Activated CD8-positive, alpha-beta memory T cell treated with anti-CD3 and anti-CD28 coated beads for 1 hour (primary cell): ENCODE measurements at places on chromosomes 7 and 10.

DNA sequence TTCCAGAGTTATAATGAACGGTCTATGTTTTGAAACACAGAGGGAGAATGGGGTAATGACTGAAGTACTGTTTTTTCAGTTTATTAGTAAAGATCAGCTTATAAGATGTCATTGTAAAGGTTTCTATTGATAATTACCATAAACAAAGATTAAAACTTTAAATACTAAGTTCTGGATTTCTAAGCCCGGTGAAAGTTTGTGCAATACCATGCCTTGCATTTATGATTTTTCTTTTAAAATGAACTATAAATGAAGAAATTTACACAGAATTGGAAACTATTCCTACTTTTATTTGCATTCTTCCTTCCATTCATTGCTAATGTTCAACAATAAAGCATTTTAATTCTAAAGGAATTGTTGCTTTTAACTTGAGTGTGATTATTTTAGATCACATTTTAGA is 4.9 kb downstream of the MEOX2 start:
- no peak for DNase-seq

DNA sequence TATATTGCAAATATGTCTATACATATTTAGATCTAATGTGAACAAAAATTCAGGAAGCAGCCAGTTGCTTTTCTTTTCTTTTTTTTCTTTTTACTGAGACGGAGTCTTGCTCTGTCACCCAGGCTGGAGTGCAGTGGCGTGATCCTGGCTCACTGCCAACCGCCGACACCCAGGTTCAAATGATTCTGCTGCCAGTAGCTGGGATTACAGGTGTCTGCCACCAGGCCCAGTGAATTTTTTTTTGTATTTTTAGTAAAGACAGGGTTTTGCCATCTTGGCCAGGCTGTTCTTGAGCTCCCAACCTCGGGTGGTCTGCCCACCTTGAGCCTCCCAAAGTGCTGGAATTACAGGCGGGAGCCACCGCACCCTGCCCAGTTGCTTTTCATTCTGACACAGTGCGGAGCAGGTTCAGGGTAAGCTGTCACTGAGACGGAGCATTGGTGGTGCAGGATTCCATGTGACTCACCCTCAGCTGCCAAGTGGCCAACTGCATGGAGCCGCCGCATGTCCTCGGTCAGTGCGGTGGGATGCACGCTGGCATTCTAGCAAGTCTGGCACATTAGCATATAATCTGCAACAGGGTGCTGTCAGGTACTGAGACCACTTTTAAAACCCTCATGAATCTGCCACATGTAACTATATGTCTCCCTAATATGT is 362.7 kb downstream of the DNAJB6 start:
- no peak for DNase-seq

- DNase-seq = no peak
Measured at GRCh38 chr10:14533295-14533694, 202.6 kb upstream of the FRMD4A start.

DNA sequence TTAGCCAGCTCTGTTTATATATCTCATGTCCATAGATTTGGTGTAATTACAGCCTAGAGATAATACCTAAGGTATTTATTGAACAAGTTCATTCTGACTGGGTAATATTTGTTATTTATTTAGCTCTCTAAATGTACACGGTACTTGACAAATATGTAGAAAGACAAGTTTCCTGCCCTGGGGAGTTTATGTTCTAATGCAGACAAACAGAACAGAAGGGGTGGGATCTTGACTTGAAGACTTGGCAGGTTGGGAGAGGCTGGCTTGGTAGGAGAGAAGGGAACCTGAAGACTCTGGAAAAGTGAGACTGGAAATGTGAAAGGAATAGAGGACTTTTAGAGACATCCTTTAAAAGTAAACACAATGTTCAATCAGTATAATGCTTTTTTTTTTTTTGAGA is 97.7 kb upstream of the CDK6 start:
- no peak for DNase-seq

DNA sequence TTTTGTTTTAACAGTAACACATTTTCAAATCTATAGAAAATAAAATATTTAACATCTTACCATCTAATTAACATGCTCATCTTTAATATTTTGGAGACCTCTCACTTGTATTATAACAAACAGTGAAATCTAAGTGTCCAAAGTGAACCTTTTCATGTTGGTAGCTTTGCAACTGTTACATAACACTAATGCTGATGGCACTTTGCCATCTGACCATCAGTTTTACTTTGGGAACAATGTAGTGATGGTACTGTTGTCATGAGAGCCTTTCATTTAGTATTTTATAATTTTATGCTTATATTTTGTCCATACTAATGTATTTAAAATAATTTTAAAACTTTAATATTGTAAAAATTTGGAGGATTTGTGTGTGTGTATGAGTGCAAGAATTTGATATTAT is 1017.0 kb upstream of the KCND2 start:
- no peak for DNase-seq

DNA sequence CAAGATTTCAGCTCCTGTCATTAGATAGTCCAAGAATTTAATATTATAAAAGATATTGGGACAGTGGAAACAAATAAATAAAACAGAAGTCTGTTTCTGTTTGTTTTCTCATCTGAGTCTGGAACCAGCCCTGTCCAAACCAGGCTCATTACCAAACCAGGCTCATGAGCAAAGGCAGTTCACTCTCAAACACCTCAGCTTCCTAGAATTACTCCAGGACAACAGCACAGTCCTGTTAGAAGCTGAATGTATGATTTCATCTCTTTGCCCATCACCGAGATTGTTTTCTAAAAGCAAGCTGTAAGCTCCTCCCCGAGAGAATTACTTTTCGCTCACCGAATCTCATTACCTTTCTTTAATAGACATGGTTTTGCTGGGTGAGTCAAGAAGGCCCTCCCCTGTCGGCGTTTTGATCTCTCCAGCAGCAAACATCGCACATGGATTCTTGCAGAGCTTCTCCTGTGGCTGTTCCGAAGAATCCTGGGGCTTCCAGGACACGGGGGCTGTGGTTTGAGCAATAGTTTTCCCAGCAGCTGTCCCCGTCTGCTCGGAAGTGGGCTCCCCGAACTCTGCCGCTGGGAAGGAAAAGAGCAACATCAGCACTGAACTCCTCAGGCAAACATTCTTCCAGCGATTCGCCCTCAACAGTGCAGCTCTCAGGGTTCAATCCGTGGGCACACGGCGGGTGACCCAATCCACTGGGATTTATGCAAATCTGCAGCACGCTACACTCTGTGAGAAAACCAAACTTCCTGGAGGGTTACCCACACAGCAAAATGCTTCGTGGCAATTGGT is 112.5 kb downstream of the SVIL start:
- DNase-seq = no peak

DNA sequence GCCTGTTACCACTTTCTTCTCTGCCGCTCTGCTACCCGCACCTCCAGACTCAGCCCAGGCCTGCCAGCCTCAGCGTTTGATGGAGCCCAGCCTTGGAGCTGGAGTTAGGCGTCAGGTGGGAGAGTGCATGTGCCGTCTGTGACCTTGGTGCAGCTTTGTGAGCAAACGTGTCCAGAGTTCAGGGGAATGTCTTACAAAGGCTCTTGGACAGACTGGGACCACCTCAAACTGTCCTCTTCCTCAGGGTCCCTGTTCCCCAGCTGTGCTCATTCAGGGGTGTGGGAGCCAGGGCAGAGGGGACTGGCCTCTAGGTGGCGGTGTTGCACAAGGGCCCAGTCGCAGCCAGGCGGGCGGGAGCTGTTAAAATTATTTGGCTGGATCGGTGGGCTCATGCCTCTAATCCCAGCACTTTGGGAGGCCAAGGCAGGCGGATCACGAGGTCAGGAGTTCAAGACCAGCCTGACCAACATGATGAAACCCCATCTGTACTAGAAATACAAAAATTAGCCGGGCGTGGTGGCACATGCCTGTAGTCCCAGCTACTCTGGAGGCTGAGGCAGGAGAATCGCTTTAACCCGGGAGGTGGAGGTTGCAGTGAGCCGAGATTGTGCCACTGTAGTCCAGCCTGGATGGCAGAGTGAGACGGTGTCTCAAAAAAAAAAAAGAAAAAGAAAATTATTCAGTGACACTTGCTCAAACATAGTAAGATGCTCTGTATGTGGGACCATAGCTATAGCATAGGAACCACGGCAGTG is 89.2 kb downstream of the ADCY1 start:
- DNase-seq = no peak

- DNase-seq = no peak
Measured at GRCh38 chr7:103686064-103686463, 240.1 kb upstream of the SLC26A5 start.

DNA sequence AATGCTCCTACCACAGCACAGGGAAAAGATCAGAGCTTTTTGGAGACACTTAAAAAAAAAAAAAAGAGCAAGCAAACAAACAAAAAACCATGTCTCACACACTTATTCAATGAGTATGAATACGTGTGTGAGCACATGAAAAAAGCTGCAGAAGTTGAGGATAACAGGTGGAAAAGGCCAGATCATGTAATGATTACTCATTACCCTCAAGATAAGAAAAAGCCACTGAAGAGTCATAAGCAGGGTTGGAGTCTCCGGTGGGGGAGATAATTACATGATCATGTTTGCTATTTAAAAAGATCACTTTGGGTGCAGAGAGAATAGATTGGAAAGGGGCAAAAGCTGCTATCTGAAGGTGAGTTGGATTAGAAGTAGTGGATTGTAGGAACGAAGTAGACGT is 77.0 kb downstream of the POU6F2 start:
- DNase-seq = no peak

DNA sequence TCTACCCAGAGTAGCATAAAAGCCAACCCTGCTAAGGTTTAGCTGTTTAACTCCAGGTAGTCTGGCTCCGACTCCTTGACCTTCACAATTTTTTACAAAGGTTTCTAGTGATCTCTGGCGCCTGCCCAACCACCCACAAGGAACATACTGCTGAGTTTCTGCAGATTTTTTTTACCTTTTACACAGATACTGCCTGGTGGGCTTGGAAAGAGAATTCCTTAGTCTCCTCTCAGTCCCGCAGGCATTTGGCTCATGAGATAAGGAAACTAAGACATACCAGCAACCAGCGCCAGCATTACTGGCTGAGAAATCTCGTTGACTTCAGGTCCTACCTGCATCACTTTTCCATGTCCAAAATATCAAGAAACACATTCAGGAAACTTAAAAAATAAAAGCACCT is 51.1 kb upstream of the LYZL1 start:
- no peak for DNase-seq

- DNase-seq = no peak
Measured at GRCh38 chr7:28759475-28759971, 198.6 kb downstream of the TRIL start.

- no peak for DNase-seq
Measured at GRCh38 chr7:158328376-158329013, 259.1 kb downstream of the PTPRN2 start.

- DNase-seq = no peak
Measured at GRCh38 chr7:41093141-41093540, 609.7 kb downstream of the INHBA start.

DNA sequence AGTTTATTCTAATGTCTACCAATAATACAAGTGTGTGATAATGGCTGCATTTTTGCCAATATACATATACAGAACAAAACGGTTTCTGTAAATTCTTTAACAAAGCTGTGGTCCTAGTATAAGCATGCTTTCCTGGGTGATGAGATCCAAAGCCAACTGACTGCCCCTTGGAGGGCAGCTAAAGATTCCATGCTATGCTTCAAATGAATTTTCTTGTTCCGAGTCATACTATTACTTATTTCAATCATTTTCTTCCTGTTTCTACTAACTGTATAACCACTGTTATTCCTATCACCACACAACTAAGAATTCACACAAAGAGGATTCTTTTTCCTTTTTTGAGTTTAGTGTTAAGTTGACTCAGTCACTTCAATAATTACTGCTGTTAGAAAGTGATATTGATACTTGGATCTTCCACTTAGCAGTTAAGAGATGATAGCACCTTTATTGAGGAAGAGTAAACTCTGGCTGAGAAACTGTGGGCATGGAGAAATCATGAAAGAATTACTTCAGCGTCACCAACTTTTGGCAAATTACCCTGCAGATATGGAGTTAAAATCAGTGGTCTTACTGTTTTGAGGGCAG is 197.5 kb downstream of the ARL4A start:
- no peak for DNase-seq

GRCh38 chr10:27242951-27243551 is 2.5 kb upstream of the ACBD5 start:
- peak; percentile 47 for DNase-seq

- DNase-seq = no peak
Measured at GRCh38 chr7:53100091-53100490, 64.7 kb downstream of the POM121L12 start.

DNA sequence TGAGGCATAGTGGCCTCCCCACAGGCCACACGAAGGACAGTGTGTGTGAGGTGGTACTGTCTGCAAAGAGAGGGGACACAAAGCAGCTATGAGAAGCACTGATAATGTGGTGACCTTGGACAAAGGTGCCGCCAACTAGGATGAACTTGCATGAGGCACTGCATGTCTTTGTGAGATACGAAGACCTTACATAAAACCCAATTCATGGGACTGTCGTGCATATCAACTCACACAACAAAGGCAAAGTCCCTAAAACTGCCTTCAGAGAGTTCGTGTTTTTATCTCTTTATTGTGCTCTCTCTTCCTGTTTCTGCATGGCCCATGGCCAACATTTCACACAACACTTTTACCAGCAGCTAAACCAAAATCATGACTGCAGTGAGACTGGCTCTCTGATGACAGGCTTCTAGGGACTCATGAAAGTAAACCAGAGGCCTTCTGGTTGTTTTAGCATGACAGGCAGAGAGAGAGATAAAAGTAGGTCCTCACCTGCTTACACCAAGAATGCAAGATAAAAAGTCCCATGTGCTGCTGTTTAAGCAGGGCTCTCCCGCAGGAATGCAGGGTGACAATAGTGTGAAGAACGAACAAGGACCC is 347.8 kb downstream of the ELMO1 start:
- DNase-seq = no peak

DNA sequence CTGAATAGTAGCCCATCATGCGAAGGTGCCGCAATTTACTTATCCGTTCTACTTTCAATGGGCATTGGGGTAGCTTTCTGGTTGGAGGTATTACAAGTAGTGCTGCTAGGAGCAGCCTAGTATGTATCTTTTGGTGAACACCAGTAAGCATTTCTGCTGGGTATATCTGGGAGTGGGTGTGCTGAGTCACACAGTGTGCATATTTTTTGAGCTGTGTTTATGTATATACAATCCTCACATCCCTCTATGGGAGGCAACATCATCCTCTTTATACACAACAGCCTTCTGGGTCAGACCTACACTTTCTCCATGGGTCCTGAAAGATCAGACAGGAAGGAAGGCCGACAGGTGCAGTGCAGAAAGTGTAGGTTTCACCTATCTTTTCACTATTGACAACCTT is 36.3 kb downstream of the PYROXD2 start:
- DNase-seq = no peak

GRCh38 chr10:126041804-126042231 is 145.5 kb downstream of the FANK1 start:
- DNase-seq = peak; percentile 29

DNA sequence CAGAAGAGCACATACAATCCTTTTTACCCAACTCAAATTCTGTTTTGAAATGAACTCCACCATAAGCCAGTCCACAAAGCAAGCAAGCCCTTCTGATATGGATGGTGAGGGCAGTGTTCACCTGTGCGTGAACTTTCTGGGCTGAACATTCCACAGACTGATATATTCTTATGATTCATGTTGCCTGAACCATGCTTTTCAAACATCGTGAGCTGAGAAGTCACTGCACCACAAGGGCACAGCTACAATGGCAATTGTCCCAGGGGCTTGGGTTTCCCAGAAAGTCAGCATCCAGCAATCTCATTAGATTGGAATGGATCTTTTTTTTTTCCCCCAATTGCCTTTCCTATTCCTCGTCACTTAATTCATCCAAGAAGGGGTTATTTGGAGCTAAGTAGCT is 86.9 kb upstream of the ZNF438 start:
- no peak for DNase-seq
